ENCODE measurements at places on chromosomes 3 and 15. TPM values are rescaled to one million over a fixed set of nuclear protein-coding genes. Genes with fewer than 3 reads are reported as not detected.

DNA sequence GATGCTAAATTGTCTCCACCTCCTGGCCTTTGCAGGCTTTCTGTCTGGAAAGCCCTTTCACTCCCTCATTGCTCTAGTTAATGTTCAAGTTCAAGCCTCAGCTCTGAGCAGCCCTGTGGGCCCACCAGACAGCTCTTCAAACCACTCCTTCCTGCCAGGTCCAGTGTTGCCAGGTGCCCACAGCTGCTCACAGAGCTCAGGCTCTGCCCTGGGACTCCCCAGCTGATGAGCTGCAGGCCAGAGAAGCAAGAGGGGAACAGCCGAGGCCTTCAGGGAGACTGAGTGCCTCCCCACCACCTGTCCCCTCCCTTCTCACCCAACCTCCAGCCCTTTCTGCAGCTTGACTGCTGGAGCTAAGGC is 1.3 kb upstream of the ZBTB47 start:
- no peak for DNase-seq

- no peak for DNase-seq
Observed at GRCh38 chr15:43901495-43901894, 74.7 kb downstream of the WDR76 start.

- no peak for DNase-seq
Observed at GRCh38 chr15:89359471-89360293, 25.1 kb upstream of the POLG start.

DNA sequence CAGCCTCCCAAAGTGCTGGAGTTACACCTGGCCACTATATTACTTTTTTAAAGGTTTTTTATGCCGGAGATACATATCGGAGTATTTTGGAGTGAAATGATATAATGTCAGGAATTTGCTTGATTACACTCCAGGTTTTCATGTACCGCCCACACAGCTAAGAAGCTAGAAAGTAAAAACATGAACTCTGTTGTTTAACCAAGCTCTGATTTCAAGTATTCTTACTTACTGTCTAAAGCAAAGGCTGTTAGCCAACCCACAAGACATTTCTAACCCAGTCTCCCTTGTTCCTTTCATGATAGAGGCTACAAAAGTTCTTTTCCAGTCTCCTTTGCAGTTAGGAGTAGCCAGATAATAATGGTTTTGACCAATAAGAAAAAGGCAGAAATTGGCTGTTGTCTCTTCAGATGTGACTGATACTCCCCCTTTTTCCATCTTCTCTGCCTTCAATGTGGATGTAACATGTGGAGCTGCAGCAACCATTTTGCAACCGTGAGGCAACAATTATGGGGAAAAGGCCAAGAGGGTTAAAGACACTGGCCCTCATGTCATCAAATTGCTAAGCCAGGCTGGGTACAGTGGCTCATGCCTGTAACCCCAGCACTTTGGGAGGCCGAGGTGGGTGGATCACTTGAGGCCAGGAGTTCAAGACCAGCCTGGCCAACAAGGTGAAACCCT is 6.1 kb upstream of the CP start:
- no peak for DNase-seq

- DNase-seq: no peak
Observed at GRCh38 chr3:106167728-106168127, 298.9 kb upstream of the CBLB start.

GRCh38 chr3:15953841-15954240 is 156.1 kb upstream of the ANKRD28 start:
- no peak for DNase-seq

DNA sequence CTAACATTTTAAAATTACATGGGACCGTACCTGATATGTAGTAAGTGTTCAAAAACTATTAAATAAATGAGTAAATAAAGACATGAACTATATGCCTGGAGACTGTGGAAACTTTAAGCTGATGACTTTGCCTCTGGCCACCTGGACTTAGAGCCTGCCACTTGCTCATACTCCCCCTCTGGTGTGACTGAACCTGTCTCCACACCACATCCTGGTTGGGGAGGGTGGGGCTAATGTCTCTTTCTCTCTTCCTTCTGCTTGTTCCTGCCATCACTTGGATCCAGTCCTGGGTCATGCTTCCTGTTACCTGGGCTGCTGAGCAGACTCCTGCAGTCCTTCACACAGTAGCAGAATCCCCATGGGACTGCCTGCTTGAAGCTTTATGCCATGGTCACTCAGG is 8.2 kb upstream of the TMEM158 start:
- no peak for DNase-seq

DNA sequence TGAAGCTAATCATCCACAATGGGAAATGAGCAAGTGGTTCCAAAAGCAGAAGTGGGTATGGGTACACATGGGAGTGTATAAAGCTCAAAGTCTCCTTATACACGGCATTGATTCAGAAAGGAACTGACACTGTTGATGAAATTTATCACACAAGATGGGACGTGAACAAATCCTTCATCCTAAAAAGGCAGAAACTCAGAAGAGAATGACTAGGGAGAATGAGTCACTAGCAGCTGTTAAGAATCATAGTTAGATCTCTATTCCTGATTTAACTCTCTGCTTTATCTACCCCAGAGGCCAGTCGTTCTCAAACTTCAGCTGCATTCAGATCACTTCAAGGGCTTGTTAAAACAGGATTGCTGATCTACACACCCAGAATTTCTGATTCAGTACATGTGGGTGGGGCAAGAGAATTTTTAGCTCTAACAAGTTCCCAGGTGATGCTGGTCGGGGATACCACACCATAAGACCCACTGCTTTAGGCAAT is 97.7 kb upstream of the PHLDB2 start:
- no peak for DNase-seq

The LRRC34 gene
- total RNA-seq: 6.0 TPM

The ECE2 gene
- total RNA-seq: 0.46 TPM

Measured in WTC11 (cell line).